ENCODE measurements at places on chromosomes 1 and 21.

DNA sequence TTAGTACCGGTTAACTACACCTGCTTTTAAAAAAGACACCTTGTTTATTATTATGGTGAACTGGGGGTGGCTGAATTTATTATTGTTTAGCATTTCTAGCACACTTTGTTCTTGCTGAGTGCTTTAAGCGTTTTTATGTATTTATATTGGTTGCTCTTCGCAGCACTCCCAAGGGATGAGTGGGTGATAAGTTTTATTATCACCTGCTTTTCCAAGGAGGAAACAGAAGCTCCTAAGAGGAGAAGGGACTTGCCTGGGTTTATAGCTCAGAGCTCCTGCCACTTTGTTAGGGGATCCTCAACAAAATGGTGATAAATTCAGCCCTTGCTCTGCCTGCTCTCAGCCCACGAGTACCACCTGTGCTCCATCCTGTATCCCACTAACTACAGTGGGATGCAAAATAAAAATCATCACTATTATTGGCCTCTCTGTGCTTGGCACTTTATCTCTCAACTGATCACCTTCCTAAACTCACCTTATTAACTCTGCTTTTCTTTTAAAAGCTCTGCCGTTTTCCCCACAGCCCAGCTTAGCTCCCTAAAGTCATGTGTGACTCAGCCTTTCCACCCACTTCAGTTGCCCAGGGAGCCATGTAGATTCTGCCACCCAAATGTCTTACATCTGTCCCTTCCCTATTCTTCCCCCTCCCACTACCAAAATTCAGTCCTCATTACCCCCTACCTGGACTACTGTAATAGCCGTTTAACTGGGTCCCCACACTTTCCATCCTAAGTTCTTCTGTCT, 44.5 kb downstream of the BCL9 start:
- no peak for DNase-seq

DNA sequence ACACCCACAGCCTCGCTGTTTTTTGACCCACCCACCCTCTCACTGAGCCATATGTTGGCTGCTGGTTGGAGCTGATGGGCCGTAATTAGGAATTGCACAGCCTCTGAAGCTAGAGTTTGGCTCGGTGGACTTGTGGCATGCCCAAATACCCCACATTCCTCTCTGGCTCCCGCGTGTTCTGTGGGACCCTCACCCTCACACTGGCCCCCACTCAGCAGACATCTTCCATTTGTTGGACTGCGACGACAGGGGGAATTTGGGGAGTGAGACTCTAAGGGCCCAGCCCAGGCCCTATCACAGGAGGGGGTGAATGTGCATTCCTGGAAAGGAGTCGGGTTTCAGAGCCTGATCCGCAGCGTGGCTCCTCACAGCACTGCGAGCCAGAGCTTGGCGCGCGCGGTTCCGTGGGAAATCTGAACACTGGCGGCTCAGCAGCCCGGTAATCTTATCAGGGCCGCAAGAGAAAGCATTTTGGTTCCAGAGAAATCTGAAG, 5.2 kb downstream of the RCSD1 start:
- DNase-seq, result no peak

- DNase-seq, result no peak
Observed at GRCh38 chr1:9031484-9032259, 5.4 kb upstream of the SLC2A7 start.

DNA sequence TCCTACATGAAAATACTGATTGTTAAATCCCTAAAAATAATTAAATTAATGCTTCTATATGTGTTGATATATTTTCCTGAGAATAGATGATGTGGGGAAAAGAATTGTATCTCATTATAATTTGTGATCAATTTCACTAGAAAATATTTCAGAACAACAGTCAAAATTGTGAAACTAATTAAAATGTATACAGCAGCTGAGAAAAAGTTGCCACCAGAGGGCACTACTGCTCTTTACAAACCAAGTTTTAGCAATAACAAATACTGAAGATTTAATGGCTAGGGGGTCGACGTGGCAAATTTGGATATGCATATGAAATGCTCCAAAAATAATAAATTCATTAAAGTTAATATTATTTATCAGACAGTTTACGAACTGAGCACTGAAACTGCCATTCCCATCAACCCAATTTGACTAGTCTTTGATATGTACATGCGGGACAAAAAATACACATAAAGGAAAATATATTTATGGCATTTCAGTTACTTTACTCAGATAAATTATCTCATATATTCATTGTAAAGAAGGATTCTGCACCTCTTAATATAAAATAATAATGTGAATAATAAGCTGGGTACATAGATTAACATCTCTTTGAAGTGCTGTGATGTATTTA, 96.3 kb upstream of the TMPRSS15 start:
- DNase-seq, result peak; percentile 55

- no peak for DNase-seq
Observed at GRCh38 chr1:79151006-79151796, 144.7 kb upstream of the ADGRL4 start.

DNA sequence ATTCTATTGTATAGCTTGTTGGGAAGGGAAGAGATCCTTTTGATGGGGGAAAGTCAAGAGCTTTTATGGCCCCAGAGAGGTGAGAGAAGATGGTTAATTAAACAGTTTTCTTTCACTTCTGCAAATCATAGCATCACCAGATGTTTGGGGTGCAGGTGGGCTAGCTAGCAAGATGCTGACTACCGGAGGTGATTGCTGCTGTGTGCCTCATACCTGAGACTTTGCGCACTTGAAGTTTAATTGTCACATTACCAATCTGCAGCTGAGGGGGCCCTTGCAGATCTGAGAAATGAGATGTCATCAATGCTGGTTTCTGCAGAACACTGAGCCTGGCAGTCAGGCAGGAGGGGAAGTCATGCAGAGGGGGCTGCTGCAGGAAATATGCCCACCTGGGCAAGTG, 73.9 kb downstream of the SNRPE start:
- no peak for DNase-seq

- DNase-seq, result no peak
Observed at GRCh38 chr1:85259912-85260274, 431 bp upstream of the C1orf52 start.

DNA sequence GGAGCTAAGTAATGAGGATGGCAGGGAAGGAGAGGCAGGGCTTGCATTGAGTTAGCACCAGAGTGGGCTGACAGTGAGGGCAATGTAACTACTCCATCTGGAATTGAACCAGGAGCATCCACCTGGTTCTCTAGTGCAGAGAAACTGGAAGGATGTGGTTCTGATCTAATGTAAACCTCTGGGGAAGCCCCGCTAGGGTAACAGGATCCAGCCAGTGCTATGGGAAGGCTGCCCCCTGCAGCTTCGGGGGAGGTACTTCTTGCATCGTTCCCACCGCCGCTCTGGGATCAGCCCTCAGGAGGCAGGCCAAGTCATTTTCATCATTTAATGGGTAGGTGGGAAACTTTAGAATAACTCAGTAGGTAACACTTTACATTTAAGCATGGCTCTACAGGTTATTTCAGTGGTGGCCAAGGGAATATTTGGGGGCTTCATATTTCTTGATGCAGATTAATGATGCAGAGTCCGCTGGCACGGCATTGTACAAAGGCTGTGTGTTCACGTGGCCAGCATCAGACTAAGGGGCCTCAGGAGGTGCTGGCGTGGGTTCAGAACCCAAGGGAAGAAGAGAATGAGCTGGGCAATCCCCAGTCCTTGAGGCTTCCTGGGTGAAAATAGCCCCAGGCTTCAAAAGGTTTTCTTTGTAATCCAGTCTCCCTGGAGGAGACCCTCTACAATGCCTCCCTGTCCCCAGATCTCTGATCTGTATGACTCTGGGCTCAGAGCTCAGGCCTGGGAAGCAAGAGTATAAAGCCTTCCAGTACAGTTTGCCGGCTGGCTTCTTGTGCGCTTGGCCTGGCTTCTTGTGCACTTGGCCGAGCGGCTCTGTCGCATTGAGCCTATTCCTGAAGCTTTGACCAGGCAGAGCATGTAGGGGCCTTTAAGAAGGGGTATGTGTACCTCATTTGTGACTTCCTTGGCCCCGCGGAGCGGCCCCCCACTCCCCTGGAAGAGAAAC, 26.4 kb upstream of the KAZN start:
- DNase-seq, result no peak

DNA sequence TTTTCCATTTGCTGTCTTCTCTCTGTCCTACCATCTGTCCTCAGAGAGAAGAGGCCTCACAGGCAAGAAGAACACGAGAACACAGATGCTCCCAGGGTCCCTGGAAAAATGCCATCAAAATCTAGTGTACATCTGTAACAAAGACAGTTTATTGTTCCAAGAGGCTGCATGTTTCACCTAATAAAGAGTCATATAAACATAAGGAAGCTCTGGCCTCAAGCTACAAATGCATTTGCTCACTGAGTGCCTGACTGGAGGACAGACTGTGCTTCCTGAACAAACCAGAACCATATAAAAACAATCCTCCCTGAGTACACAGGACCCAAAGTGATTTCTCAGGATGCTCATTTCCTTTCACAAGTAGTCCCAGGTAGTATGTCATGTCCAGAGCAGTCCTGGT, 76.3 kb upstream of the SLC44A3 start:
- DNase-seq, result no peak

DNA sequence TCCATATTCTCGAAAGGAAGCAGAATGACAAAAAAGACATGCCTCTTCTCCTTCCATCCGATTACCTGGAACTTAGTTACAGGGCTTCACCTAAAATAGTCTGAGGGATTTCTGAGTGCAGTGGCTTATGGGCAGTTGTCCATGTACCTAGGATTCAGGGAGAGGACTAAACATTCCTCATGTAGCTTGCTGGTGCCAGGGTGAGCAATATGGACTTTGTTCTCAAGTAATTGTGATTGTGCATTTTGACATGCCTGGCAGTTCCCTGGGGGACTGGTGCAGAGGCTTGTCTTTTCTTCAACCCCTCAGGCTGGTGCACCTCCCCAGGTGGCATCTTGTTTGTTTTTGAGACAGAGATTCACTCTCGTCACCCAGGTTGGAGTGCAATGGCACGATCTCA, 6.1 kb upstream of the PSEN2 start:
- DNase-seq, result no peak

GRCh38 chr1:1206376-1206965, at the start of gene TNFRSF18:
TNFRSF18 (minus strand) TSS chr1:1206592; CDS start chr1:1206571, 21 bp downstream.
- DNase-seq, result no peak

DNA sequence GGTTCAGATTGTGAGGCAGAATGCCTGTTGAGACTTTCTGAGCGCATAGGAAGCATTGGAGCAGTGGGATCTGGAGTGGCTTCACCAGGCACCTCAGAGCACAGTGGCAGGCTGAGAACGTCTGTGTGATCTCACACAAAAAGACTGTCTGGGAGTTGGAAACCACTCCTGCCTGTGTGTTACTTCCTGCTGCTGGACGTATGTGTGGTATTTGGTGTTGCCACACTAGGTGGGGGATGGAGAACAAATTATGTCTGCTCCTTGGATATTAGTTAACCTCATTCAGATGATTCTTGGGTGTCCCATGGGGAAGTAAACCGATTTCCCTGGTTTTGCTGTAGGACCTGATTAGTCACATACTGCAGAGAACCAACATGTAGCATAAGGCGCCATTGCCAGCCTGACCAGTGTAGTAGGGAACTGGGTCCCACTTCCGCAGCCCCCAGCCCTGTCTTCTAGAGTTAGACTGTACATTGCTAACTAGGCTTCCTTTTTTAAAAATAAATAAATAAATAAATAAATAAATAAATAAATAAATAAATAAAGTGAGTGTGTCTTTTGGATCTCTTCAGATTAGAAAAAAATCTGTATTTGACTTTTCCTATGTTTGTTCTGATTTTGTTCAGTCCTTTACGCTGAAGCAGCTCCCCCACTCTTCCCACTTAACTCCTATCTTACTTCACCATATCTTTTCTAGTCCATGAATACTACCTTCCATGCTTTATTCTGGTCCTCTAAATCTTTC, 26.9 kb downstream of the UCK2 start:
- DNase-seq, result no peak
